ENCODE measurements at places on chromosomes 11 and 22. TPM values are rescaled to one million over a fixed set of nuclear protein-coding genes. Genes with fewer than 3 reads are reported as not detected.

- no peak for DNase-seq
Observed at GRCh38 chr11:123051146-123051545, 10.8 kb downstream of the HSPA8 start.

DNA sequence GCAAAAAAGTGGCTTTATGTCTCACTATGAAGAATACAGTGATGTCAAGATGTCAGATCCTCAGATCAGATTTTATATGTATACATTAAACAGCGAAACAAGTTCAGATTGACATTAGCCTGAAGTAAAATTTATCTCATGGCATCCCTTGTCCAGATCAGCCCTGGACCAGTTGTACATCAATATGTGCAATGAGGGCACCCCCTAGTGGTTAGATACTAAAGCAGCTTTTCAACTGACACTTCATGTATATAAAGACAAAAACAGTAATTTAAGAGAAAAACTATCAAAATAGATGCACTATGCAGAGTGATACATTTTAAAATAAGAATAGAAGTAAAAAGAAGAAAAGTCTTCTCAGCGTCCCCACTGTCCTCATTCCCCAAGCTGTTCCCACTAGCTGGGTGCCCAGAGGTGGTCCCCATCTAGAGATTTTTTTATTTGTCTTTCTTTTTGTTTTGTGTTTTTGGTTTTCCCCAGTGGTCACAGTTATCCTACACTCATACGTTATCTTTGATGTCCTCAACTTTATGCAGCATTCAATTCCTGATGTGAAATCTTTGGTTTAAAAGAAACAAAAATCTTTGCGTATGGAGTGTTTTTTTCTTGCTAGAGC, 2193.4 kb upstream of the RAG2 start:
- no peak for DNase-seq

- DNase-seq = no peak
Observed at GRCh38 chr22:39284142-39284980, 35.1 kb downstream of the RPL3 start.

DNA sequence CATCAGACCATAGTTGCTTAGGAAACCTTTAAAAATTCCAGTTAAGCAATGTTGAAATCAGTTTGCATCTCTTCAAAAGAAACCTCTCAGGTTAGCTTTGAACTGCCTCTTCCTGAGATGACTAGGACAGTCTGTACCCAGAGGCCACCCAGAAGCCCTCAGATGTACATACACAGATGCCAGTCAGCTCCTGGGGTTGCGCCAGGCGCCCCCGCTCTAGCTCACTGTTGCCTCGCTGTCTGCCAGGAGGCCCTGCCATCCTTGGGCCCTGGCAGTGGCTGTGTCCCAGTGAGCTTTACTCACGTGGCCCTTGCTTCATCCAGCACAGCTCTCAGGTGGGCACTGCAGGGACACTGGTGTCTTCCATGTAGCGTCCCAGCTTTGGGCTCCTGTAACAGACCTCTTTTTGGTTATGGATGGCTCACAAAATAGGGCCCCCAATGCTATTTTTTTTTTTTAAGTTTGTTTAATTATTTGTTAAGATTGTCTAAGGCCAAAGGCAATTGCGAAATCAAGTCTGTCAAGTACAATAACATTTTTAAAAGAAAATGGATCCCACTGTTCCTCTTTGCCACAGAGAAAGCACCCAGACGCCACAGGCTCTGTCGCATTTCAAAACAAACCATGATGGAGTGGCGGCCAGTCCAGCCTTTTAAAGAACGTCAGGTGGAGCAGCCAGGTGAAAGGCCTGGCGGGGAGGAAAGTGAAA, 73.4 kb downstream of the NCAPD3 start:
- DNase-seq = no peak

GRCh38 chr11:122306831-122307391, 190.9 kb upstream of the BLID start:
- DNase-seq = no peak

GRCh38 chr11:2127482-2128129, 11.6 kb downstream of the IGF2 start:
- no peak for DNase-seq

DNA sequence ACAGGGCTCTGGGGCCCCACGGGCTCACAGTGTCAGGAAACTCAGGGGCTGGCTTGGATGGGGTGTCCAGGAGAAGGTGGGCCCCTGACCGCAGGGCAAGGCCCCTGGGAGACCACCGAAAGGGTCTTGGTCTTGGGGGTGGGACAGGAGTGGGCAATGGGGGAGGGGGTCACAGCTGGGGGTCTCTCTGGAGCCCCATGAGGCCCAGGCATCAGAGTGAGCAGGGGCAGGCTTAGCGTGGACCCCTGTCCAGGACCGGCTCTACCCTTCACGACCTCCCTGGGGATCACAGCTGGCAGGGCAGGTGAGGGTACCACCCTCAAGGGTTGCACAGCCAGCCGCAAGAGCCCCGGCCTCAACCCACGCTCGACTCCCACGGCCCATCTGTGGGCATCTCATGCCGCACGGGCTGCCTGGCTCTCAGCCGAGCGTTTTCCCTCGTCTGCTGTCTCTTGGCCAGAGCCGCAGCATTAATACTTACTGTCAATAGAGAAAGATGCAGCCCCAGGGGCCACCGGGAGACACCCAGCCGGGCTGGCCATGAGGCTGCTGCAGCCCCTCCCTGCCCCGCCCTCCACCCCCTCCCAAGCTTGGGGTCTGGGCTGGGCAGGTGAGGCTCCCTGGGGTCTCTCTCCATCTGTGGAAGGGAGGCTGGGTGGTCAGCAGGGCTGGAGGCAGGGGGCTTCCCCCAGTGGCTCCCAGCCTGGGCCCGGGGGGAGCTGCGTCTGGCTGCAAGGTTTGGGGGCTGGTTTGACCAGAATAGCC, 662 bp downstream of the MUC5B start:
- no peak for DNase-seq

- DNase-seq = no peak
Observed at GRCh38 chr11:39190751-39191150, 2268.7 kb downstream of the LRRC4C start.

- DNase-seq = no peak
Observed at GRCh38 chr11:14751975-14752407, 108.4 kb downstream of the PDE3B start.

DNA sequence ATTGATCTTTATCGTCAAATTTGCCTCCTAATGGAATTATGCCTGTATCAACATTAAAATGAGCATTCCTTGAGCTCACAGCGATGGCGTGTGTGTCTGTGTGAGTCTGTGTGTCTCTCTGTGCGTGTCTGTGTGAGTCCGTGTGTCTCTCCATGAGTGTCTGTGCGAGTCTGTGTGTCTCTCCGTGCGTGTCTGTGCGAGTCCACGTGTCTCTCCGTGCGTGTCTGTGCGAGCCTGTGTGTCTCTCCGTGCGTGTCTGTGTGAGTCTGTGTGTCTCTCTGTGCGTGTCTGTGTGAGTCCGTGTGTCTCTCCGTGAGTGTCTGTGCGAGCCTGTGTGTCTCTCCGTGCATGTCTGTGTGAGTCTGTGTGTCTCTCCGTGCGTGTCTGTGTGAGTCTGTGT, 326.5 kb upstream of the B3GAT1 start:
- DNase-seq = no peak

DNA sequence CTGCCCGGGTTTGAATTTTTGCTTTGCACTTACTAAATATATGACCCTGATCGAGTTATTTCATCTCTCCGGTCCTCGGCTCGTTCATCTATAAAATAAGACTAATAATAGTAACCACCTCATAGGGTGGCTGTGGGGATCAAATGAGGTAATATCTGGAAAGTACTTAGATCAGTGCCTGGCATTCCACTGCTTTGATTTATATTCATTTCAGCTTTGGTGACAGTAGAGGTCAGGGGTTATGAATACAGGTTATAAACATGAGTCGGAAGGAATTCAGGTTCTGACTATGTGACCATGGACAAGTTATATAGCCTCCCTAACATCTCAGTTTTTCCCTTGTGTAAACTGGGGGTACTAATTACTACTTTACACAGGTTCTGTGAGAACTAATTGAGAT, 2.9 kb upstream of the TEAD1 start:
- no peak for DNase-seq

- DNase-seq = no peak
Observed at GRCh38 chr11:73755670-73756069, 5.2 kb downstream of the RAB6A start.

DNA sequence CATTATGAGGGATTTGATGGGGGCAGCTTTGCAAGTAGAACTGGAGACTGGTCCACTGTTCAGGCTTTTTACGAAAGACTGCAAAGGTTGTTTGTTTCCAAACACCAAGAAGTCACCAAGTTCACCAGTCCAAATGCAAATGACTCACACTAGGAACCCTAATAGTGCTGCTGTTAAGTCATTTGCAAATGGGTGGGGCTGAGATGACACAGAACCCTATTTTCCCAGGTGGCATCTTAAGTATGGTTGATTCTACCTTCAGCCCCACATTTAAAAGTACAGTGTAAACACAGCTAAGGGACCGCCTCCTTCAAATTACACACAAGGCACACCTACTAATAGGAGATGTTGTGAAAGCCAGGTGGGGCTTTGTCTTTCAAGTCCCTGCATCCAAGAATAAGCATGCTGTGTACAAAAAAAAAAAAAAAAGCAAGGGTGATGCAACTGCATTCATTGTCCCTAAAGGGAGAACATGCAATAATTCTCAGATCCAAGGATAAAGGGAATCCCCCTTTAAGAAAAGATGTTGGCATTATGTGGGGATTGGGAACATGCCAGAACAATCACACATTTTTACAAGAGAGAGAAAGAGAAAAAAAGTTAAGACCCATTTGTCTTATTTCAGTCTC, 27.3 kb downstream of the BDNF start:
- DNase-seq = no peak

DNA sequence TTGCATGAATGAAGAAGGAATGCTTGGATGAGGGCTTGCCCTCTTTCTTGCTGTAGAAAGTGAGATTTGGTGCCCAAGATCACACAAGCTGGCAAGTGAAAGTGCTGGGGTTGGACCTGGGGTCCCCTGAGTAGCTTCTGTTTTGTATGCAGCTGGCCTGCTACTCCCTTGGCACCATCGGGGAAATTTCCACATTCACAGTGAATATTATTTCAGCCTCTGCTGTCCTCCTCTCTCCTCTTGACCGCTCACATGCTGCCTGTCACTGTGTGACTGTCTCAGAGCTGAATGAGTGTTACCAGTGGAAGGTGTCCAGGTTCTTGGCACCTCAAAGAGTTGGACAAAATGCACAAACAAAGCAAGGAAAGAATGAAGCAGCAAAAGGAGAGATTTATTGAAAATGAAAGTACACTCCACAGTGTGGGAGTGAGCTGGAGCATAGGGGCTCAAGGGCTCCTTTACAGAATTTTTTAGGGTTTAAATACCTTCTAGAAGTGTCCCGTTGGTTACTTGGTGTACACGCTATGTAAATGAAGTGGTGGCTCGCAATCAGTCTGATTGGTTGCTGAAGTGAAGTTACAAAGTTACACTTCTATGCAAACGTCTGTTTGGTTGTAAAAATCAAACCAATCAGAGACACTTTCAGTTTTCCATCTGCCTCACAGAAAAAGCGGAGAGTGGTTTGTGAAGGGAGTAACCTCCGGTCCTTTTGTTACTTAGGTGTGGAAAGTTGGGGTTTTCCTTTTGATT, 87.4 kb downstream of the DEPDC5 start:
- no peak for DNase-seq

DNA sequence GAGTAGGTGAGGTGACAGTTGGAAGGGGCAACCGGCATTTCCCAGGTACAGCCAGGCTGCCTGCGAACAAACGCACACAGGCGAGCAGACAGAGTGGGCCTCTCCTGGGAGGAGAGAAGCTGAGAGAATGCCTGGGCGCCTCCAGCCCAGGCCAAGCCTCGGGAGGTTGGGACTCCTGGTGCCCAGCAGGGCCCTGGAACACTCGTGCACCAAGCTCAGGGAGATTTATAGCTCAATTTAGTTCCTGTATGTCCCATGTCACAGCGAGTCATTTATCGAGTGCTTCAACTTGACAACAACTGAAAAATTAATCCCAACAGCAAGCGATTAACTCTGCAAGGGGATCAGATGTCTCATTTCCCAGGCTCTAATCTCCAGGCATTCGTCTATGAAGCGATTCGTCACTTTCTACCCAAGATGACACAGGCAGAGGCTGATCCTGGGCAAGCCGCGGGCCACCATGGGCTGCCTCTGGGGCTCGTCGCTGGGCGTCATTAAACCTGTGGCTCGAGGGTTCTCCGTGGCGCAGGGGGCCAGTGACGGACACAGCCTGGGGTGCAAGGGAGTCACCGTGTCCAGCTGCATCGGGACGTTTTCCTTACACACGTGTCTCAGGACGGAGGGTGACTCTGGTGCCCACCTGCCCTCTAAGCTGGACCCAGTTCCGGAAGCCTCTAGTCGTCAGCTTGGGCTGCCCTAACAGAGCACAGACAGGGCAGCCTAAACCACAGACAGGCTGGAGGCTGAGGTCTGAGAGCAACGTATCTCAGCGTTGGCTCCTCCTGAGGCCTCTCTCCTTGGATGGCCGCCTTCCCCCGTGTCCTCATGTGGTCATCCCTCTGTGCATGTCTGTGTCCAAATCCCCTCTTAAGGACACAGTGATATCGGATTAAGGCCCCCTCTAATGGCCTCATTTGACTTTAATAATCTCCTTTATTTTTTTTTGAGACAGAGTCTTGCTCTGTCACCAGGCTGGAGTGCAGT, 154.1 kb downstream of the CTTN start:
- no peak for DNase-seq

DNA sequence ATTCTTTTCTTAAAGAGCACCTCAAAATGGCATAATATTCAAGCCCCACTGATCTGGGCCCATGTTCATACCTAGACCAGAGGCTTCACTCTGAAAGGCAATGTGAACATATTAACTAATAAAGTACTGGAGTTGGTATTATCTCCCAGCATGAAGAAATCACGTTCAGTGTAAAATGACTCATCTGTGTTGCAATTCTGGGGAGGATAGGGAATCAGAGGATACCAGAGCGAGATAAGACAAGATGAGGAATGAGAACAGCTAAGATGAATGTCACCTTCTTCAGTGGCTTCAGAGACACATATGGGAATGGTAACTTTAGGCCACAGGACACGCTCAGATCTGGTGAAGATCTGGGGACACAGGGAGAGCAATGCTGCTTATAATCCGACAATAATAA, 121.1 kb downstream of the NTM start:
- DNase-seq = no peak

GRCh38 chr11:134233729-134234179, 9.3 kb downstream of the VPS26B start:
- no peak for DNase-seq

GRCh38 chr11:5818245-5818886, 9.6 kb downstream of the OR52N2 start:
- no peak for DNase-seq

SLC29A2 gene
- total RNA-seq = 3.0 TPM

TRIM51 gene
- total RNA-seq = not detected

ANKK1 gene
- total RNA-seq = 0.68 TPM

IGSF9B gene
- 77.2 TPM for total RNA-seq

PRR33 gene
- total RNA-seq = not detected

SAA2 gene
- 2.5 TPM for total RNA-seq

UPK3A gene
- total RNA-seq = not detected

TRIM49D1 gene
- not detected for total RNA-seq

GAL gene
- not detected for total RNA-seq

CENPM gene
- total RNA-seq = not detected

TRIM49B gene
- total RNA-seq = not detected

NAA40 gene
- 15.5 TPM for total RNA-seq

RAB3IL1 gene
- 20.8 TPM for total RNA-seq

OTOG gene
- not detected for total RNA-seq

Measured in thoracic aorta (tissue), 2 donors.